Left colon (tissue), 2 donors: ENCODE measurements at places on chromosomes 13 and 19. TPM values are rescaled to one million over a fixed set of nuclear protein-coding genes. Genes with fewer than 3 reads are reported as not detected.

Gene KIRREL2
- 0.11 TPM for total RNA-seq

GRCh38 chr19:18830488-18830887, 1.3 kb upstream of the UPF1 start:
- no peak for DNase-seq

DNA sequence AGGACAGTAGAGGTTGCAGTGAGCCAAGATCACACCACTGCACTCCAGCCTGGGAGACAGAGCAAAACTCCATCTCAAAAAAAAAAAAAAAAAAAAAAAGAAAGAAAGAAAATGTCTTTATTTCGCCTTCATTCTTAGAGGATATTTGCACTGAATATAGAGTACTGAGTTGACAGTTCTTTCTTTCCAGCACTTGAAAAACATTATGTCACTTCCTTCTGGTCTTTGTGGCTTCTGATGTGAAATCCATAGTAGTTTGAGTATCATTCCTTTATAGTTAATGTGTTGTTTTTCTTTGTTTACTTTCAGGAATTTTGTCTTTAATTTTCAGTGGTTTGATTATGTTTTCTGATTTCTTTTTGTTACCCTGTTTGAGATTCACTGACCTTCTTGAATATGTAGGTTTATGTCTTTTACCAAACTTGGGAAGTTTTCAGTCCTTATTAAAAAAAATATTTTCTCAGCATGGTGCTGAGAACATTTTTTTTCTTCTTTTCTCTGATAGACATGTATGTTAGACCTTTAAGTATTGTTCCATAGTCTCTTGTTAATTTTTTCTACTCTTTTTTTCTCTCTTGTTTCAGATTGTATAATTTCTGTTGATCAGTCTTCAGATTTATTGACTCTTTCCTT, 50.1 kb downstream of the PCCA start:
- DNase-seq = no peak

Gene SPTBN4
- total RNA-seq = 0.15 TPM

Gene ZNF440
- 40.8 TPM for total RNA-seq

DNA sequence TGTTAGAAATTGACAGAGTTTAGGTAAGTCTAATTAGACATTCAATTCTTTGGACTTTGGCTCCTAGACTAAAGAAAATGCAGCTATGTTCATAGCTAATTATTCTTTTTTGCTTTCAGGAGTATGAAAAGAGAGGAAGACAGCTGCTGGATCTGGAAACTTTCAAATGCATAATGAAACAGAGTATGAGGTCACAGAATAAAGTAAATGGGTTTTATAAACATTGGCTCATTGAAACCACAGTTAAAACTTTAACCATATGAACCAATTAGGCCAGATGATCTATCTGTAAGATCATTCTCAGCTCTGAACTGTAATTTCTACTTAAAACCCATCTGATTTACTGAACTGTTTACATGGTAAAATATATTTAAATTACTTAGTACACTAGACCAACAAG, 82.7 kb downstream of the TEX26 start:
- no peak for DNase-seq

- DNase-seq = no peak
Observed at GRCh38 chr19:39512988-39513387, 2.0 kb upstream of the SELENOV start.

Gene ODAD3
- total RNA-seq = 0.42 TPM

GRCh38 chr13:28002886-28003698, 14.6 kb upstream of the URAD start:
- no peak for DNase-seq

Gene PDX1
- 0.76 TPM for total RNA-seq

Gene CYP4F8
- not detected for total RNA-seq

Gene ACTMAP
- 12.4 TPM for total RNA-seq

DNA sequence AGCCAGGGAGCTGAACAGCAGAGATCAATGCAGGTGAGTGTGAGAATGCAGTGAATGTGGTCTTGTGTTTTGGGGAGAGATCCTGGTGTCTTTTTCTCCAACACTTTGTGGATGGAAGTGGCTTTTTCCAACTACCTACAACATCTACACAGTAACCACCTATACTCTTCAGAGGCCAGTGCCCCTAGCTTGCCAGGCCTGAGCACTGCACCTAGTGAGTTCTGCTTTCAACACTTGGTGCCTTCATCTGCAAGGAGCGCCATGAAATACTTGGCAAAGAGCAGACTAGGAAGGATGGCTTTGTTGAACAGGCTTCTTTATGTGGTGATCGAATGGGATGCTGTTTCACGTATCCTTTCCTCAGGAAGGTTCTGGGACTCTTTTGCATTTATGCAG, 21.3 kb upstream of the HMGB1 start:
- no peak for DNase-seq

GRCh38 chr13:62838929-62839328, 1423.3 kb upstream of the PCDH20 start:
- DNase-seq = no peak

GRCh38 chr13:84844473-84844872, 954.7 kb downstream of the SLITRK6 start:
- DNase-seq = no peak

DNA sequence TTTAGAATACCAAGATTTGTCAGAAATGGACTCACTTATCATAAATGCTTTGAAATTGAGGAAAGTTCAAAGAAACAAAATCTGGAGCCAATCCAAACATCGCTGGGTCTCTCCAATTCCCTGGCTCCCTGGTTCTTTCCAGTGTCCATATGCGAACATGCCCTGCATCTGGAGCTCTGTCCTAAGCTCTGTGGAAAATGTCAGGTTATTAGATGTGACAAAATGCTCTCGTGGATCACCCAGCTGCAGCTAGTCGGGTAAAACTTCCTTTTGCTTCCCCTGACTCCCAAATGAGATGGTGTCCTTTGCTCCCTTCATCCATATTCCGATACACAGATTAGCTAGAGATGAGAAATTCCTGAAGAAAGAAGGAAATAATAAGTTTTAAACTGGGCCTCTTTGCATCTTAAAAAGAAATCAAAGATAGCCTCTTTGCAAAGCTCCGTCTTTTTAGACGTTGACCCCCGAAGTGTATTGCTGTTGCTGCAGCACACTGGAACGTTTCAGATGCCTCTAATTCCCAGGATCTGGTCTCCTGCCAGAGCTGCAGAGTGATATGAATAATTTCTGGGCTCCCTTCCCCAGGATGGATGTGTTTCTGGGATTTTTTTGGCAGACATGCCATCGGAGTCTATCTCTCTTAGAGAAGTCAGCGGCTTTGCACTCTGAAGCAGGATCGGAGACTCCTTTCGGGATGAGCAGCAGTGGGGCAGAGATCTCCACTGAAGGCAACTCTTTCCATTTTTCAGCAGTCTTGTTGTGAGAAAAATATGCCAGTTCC, 102.9 kb downstream of the TEX26 start:
- DNase-seq = no peak

- DNase-seq = peak; percentile 78
Observed at GRCh38 chr19:1045247-1045603, 5.3 kb downstream of the ABCA7 start.

- DNase-seq = no peak
Observed at GRCh38 chr13:27076421-27076820, 95.2 kb downstream of the USP12 start.

Gene FFAR2
- 1.8 TPM for total RNA-seq

- peak; percentile 15 for DNase-seq
Observed at GRCh38 chr13:27352698-27353097, 71.7 kb upstream of the GTF3A start.

DNA sequence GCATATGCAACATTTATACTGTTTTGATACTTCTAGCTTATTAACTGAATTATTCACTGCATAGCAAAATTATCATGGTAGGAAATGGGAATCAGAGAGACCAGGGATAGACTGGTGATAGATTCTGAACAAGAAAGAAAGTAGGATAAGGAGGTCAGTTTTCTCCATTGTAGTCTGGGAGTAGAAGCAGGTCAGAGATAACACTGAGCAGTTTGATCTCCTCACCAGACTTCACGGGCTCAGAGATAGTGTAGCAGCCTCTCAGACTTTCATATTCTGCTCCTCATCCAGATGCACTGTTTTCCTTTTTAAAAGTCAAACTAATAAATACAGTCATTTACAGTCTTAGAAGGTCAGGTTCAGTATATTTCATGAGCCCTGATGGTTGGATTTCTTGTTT, 56.0 kb upstream of the MYO16 start:
- no peak for DNase-seq

DNA sequence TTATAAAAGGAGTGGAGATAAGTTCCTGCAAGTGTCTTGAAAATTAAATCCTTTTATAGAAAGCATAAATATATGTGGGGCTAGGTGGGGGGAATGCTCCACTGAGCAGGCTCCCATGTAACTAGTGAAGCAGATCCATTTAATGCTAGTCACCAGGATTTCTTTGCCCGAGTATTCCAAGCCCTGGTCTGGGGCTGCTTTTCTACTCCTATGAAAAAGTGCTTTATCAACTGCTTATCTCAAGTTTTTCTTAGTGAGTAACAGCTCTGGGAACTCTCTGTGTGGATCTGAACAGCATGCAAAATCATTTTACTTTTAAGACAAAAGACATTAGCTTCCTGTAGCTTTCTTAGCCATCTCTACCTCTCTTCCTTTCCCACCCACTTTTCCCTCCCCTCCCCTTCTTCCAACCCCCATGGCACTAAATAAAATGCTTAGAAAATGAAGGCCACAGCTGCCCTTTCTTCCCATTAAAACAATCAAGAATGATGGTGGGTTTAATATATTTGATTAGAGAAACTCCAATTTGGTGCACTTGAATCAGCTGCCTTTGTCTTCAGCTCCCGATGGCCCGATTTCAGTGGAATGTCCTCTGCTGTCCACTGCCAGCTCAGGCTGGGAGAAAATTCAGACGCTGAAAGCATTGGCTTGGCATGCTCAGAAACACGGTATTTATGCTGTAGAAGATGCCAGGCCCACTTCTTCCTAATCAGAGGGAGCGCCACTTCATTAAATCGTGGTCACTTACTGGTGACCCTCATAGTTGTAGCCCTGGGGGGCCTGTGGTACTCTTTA, 475.1 kb downstream of the FOXO1 start:
- no peak for DNase-seq

GRCh38 chr19:1271528-1272422, 2.6 kb downstream of the CIRBP start:
- DNase-seq = no peak
